ENCODE measurements at places on chromosomes 5 and 9.
A peak's percentile ranks its signal among the peaks of the same experiment; 100 is the strongest.

- peak; percentile 75 for DNase-seq
These were observed 1.9 kb upstream of the FIBCD1 start for GRCh38 chr9:130940693-130941576.

DNA sequence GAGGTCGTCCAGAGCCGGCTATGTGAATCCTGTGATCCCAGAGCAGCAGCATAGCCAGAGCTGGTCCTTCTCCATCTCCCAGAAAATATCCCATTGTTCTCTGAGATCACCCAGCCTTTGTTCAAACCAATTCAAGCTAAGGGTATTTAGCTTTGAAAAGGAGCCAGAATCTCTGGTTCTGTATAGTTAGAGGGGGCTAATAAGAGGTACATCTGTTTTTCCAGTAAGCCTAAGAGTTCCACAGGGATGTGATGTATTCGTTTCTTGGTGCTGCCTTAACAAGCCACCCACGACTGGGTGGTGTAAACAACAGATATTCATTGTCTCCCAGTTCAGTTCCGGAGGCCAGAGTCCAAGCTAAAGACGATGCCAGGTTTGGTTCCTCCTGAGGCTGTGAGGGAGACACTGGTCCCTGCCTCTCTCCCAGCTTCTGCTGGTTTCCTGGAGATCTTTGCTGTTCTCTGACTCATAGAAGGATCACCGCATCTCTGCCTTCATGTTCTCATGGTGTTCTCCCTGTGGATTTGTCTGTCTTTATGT, 344.8 kb downstream of the MTRR start:
- no peak for DNase-seq

GRCh38 chr5:60092671-60093422, 199.3 kb upstream of the PDE4D start:
- no peak for DNase-seq

GRCh38 chr9:20394969-20395368, 227.3 kb downstream of the MLLT3 start:
- no peak for DNase-seq

DNA sequence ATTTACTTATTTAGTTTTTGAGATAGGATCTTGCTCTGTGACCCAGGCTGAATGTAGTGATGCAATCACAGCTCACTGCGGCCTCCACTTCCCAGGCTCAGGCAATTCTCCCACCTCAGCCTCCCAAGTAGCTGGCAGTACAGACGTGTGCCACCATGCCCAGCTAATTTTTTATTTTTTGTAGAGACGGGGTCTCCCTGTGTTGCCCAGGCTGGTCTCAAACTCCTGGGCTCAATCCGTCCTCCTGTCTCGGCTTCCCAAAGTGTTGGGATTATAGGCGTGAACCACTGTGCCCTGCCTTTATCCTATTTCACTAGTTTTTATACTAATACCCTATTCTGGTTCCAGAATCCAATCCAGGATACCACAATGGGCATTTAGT, 6.8 kb downstream of the RPS14 start:
- DNase-seq: no peak

DNA sequence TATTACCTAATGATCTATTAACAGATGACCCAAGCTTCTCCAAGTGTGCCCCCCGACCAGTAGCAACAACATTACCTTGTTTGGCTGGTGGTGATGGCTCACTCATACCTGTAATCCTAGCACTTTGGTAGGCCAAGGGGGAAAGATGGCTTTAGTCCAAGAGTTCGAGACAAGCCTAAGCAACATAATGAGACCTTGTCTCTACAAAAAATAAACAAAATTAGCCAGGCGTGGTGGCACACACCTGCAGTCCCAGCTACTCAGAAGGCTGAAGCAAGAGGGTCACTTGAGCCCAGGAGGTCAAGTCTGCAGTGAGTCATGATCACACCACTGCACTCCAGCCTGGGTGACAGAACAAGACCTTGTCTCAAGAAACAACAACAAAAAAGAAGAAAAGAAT, 62.9 kb downstream of the GCNT1 start:
- DNase-seq: no peak

- DNase-seq: no peak
These were observed 31.4 kb upstream of the SYK start for GRCh38 chr9:90770182-90770738.

- no peak for DNase-seq
These were observed 17.7 kb downstream of the TXNDC8 start for GRCh38 chr9:110319781-110320492.

GRCh38 chr5:169248996-169249395, 51.9 kb downstream of the SLIT3 start:
- no peak for DNase-seq

DNA sequence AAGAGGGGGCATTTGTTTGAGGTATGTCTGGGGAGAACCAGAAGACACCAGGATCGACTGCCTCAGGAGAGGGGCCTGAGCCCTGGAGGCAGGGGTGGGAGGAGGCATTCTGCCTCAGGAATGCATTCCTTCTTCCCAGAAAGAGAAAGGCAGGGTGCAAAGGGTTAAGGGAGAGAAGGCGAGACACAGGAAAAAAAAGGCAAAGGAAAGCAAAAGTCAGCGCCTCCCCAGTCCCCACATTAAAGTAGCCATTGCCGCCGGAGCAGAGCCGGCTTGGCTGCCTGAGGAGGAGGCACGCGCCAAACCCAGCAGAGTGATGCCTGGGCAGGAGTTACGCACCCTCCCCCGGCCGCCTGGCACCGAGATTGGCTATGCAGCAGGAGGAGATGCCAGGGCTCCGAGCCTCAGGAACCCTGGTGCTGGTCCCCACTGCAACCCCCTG, 123.8 kb upstream of the PHYKPL start:
- no peak for DNase-seq

GRCh38 chr5:172235827-172236736, 42.1 kb downstream of the EFCAB9 start:
- DNase-seq: no peak

DNA sequence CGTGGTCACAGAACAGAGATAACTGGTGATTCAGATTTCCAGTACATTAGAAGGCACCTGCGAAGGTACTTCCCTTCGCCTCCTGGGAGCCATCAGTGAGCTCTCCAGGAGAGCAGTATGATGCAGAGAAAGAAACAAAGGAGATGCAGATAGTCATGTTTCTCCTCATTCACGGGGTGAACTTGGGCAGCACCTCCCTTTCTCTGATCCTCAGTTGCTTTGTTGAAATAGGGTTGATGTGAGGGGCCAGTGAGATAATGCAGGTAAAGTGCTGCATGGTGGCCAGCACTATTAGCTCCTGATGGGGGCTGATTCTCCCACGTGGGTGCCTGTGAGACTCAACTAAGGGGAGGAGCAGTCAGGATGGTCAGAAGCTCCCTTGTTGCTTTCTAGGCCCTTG, 46.6 kb upstream of the ZNF169 start:
- DNase-seq: no peak

- DNase-seq: no peak
These were observed 38.3 kb downstream of the ZDHHC21 start for GRCh38 chr9:14654932-14655331.

DNA sequence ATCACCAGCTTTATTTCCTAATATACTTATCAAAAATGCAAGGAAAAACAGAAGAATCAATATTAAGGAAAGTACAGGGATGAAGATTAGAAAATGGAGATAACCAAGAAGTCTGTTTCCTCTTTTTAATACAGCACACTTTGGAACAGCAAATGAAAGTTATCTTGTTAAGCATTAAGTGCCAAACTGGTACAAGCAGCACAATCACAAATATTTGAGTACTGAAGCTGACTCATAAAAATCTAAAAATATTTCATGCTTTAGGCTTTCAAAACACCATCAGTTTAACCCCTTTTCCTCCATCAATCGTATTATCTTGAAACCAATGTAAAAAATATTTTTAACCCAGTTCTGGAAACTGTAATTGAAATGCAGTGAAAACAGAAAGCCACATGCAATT, 2.7 kb downstream of the FBXW11 start:
- DNase-seq: no peak

DNA sequence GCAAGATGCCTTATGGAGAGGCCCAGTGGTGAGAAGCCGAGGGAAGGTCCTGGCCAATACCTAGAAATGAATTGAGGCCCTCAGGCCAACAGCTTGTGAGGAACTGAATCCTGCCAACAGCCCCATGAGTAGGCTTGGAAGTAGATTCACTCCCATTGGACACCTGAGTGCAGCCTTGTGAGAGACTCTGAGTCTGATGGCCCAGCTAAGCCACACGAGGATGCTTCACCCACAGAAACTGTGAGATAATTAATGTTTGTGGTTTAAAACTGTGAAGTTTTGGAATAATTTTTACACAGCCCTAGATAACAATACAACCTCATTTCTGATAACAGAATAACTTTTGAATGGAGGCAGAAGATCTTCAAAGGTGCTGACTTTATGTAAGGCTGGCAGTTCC, 65.9 kb upstream of the DAP start:
- no peak for DNase-seq

GRCh38 chr5:14501353-14502293, 80.0 kb upstream of the OTULINL start:
- DNase-seq: no peak

DNA sequence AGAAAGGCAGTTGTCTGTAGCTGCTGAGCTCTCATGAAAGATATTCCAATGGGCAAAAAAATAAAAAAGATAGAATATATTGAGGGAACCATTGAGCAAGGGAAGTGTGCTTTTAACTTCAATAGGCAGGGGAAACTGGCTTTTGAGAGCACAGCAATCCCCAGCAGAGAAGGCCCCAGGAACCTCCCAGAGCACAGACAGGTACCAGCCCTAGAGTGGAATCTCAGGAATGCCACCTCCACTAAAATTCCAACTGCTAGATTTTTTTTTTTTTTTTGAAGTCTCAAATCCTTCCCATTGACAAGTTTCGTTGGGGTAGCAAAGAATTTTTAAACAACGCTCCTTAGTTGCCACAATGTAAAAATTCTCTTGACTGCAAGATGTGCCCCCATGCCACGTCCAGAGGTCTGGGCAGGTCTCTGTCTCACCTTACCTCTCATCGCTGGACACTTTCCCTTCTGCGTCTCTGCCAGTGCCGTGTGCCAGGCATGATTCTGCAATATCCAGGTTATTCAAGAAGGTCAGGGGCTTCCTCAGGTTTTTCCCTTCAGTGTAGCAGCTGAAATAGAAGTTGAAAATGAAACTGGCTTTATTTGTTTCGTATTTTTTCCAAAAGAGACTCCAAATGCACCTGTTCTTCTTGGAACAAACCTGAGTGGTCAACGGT, 64.2 kb upstream of the IRX1 start:
- no peak for DNase-seq

GRCh38 chr9:107043886-107044285, 180.9 kb downstream of the ZNF462 start:
- DNase-seq: no peak

GRCh38 chr5:157670662-157671591, at the start of gene C5orf52:
Gene C5orf52, plus strand, starts transcription at chr5:157671533. Its CDS starts 82 bp downstream, at chr5:157671615.
- DNase-seq: peak; percentile 14

GRCh38 chr5:150333400-150333799, 24.1 kb upstream of the TCOF1 start:
- no peak for DNase-seq

DNA sequence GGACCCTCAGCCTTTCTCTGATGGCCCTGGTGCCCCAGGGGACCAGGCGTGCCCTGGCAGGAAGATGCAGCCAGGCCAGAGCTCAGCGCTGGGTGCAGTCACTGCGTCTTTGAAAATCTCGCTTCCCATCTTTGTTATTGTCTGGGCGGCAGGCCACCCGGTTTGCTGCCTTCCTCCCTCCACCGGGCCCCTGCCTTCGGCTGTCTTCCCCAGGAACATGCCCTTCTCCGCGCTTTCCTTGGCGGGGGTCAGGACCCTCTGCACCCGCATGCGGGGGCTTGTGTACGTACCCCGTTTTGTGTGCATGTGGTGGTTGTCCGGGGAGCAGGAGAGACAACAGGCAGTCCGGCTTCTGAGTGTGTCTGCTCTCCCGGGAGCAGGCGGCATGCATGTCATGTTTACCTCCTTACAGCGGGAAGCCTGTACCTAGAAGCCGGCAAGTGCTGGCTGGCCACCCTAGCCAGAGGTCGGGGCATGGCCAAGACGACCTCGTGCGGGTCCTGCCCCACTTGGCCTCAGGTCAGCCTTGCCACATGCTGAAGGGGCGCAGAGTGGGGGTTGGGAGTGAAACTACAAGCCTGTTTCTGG, 49.5 kb downstream of the DAB2IP start:
- no peak for DNase-seq

DNA sequence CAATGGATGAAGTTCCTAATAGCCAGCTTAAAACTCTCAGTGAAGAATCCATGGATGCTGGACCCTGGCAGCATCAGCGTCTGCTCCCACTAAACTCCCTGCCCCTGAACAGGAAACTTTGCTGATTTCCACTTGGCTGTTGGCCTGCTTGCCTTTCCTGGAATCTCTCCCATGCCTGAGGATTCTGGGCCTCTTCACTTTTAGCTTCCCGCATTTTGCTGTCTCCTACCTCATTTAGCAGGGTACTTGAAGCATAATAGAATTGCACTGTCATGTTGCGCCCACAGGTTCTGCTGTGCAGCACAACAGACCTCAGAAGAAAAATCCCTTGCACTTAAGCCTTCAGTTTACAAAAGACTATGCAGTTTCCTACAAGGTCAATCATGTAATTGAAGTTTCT, 127.6 kb downstream of the DROSHA start:
- DNase-seq: no peak

DNA sequence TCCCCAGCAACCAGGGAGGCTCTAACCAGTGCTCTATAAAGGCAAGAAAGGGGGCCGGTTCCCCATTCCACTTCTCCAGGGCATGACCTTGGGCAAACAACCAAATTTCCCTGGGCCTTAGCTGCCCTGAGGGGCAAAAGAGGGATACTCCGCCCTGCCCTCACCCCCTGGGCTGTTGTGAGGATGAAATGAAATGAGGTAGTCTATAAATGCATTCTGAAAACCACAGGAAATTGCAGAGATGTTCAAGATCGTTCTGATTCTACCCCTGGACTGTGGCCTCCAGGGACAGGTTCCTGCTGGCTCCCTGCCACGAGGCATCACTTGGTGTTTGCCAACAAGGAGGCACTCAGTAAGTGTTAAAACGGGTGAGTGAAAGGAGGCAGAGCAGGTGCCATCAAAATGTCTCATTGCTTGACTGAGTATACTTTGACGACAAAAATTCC, 5.7 kb downstream of the RAPGEF1 start:
- peak; percentile 47 for DNase-seq

DNA sequence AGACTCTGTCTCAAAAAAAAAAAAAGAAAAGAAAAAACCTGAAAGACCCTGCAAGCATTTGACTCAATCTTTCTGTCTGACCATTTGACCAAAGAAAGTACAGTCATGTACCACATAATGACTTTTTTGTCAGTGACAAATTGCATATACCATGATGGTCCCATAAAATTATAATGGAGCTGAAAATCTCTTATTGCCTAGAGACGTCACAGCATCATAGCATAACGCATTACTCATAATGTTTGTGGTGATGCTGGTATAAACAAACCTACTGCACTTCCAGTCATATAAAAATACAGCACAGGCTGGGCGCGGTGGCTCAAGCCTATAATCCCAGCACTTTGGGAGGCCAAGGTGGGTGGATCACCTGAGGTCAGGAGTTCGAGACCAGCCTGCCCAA, 10.5 kb downstream of the ECM2 start:
- no peak for DNase-seq

GRCh38 chr9:119126040-119126439, 243.2 kb downstream of the BRINP1 start:
- DNase-seq: no peak

DNA sequence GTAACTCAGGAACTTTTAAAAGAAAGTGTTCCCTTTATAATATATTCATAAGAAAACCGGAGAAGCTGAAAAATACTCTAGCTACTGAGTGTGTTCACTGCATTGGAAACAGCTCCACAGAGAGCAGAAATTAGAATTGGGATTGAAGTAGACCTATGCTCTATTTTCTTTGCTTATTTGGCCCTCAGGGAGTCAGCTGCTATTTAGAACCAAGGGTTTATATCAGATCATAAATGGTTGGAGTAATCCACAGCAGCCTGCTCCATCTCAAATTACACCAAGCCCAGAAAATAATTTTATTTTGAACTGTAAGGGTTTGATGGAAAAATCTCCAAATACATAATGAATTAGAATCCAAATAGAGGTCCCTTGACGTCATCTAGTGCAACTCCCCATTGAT, 202.6 kb downstream of the ADAMTSL1 start:
- DNase-seq: no peak
